ENCODE measurements at places on chromosomes 16 and 17.

DNA sequence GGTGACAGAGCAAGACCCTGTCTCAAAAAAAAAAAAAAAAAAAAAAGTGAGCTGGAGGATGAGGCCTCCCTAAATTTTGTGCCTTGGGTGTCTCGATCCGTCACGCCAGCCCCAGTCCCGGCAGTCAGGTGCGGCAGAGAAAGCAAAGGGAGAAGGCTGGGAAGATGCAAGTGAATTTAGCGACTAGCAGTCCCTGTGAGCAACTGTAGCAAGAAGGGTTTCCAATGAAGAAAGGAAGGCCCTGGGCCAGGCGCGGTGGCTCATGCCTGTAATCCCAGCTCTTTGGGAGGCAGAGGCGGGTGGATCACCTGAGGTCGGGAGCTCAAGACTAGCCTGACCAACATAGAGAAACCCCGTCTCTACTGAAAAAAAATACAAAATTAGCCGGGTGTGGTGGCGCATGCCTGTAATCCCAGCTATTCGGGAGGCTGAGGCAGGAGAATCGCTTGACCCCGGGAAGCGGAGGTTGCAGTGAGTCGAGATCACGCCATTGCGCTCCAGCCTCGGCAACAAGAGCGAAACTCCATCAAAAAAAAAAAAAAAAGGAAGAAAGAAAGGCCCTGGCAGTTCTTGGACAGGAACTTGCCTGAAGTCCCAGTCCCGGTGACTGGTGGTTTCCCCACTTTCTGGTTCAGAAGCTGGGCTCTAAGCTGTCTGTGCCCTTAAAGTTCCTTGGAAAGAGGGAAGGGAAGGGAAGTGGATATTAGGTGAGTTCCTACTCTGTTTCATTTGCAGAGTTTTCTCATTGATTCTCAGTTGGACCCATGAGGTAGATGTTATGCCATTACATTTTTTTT, 1.8 kb upstream of the QPRT start:
- DNase-seq = no peak

DNA sequence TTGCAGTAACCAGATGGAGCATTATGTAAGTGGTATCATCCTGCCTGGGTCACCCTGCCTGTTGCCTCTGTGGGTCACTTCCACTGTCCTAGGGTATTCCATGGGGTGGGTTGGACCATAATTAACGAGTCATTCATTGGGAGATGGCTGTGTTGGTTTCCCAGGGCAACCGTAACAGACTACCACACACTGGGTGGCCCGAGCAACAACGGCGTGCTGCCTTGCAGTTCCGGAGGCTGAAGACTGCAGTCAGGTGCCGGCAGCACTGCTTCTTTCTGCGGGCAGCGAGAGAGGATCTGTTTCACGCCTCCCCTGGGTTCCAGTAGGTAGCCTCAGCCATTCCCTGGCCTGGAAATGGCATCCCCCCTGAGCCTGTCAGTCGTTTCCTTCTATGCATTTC, 28.9 kb upstream of the CMIP start:
- no peak for DNase-seq

DNA sequence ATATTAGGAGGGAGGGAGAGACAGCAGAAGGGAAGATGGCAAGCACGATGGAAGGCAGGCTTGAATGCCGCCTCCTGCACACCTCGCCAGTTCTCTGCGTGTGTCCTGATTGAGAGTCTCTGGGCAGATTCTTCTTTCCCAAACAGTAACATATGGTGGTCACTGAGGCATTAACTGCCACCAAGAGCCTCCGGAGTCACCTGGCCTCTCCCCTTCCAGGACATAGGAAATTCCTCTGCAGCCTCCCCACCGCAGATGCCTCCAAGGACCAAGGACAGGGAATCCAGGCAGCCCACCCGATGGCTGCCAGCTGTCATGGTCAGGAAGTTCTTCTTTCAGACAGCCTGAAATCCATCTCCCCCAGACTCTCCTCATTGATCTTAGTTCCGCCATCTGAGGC, 149.3 kb downstream of the ENGASE start:
- no peak for DNase-seq

GRCh38 chr17:31695456-31696090, 163.5 kb downstream of the COPRS start:
- DNase-seq = no peak

Data from GM20000 (cell line).